Fibroblast of mammary gland (primary cell): ENCODE measurements at places on chromosomes 2 and 18.

GRCh38 chr2:1940679-1941078 is 196.4 kb upstream of the PXDN start:
- DNase-seq, result peak; percentile 1

DNA sequence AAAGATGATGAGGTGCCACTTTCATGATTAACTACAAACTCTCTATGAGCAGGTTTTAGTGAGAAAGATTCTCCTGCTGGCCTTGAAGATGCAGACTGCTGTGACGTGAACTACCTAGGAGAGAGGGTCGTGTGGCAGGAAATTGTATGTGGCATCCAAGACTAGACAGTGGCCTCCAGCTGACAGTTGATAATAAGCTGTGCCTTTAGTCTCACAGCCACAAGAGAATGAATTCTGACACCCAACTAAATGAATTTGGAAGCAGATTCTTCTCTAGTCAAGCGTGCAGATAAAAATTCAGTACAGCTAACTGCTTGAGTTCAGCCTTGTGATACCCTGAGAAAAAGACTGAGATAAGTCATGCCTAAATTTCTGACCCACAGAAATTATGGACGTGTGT is 169.0 kb upstream of the COL3A1 start:
- DNase-seq, result no peak

DNA sequence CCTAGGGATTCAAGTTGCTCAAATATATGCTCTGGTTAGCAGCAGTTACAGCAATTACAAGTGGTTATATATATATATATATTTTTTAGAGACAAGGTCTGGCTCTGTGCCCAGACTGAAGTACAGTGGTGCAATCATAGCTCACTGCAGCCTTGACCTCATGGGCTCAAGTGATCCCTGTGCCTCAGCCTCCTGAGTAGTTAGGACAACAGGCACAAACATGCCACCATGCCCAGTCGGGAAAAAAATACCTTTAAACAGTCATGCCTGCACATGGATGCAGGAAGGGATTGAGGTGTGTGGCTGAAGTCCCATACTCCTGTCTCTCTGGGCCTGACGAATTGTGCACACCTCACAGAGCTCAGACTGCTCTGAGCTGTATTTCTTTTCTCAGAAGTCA is 19.6 kb upstream of the DNAH7 start:
- peak; percentile 59 for DNase-seq

DNA sequence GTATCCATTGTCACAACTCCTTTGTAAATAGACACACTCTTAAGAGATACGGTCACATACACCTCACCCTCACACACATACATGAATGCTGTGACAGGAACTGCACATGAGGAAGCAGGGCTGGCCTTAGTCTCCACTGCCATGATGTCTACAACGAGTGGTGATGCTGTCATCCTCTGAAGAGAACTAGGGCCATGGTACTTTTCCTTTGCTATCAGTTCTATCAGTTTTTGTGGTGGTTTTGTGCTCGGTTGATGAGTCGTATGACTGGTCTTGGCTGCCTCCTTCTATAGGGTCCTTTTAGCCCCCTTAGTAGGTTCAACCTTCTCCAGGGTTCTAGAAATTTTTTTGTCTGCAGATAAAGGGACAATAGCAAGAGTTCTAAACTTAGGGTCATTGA is 66.0 kb downstream of the MYO3B start:
- no peak for DNase-seq

DNA sequence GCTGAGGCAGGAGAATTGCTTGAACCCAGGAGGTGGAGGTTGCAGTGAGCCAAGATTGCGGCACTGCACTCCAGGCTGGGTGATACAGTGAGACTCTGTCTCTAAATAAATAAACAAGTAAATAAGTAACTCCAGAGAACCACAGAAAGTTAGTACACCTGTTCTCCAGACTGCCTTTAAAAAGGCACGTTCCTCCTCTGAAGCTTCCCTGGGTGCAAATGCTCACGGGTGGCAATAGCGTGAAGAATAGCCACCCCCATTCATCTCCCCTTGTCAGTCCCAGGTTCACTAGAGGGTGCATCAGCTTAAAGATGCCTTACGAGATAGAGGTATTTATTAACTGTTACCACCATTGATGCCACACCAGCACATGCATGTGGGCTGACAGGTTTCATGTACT is 64.3 kb upstream of the RTN4 start:
- DNase-seq, result no peak

DNA sequence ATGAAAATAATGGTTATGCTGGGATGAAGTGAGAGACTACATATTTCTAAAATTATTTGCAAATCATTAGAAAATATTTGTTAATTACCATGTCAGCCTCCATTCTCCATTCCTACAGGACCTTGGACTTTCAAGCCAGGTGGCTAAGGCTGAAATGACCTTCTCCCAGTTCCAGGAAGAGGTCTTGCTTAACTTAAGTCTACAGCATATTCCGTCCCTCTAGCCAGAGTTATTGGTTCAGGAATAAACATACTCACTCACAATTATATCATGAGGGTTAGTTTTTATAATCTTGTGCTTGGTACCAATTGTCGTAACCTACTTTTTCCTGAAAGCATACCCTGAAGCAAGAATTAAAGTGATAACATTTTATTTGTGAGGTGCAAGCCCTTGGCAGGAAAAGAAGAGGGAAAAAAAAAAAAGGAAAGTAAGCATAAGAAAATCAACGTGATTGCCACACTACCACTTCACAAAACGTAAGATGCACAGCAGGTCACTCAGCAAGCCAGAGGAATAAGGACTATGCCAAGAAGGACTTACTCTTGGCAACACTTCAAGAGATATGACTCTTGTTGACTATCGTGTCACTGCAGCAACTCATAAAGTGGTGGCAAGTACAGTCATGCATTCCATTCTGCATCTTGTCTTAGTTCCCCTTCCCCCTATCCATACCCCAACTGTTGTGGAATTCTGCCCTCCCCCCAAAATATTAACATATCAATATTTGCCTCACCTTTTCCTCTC is 479.1 kb downstream of the MBD2 start:
- peak; percentile 33 for DNase-seq

DNA sequence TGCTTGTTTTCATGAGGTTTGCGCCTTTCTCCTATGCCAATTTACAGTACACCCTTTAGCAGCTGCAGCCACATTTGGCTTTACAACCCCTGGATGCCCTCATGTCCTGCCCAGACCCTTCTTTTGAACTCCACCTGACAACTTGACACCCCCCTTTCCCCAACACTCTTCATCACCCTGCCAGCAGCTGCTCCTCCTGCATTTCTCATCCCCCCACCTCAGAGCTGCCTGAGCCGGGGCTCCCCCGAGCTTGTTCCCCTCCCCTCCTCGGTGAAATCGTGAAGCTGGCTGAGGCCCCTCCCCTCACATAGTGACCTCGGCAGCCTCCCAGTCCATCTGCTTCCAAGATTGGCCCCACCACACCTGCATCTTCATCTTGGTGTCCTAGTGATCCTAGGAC is 40.5 kb downstream of the LRRFIP1 start:
- no peak for DNase-seq

DNA sequence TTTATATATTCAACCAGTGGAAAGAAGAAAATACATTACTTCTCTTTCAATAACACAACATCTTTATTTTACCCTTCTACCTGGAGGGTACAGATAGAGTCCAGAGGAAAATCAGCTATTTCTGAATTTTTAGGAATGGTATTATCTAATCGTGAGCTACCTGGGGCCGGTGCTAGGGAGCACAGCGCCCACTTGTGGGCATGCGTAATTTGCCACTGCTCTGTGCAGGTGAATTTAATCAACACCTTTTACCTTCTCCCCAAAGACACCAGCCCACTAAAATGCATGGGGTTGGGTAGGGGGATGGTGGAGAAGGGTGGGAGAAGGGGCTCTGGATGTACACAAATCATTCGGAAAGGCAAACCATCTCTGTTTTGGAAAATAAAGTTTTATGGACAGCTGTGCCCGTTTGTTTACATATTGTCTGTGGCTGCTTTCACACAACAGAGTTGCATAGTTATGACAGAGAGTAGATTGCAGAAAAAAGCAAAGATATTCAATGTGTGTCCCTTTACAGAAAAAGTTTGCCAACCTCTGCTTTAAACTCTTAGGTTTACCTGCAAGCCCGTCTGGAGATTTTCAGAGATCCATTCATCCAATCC is 51.5 kb upstream of the DCC start:
- no peak for DNase-seq

DNA sequence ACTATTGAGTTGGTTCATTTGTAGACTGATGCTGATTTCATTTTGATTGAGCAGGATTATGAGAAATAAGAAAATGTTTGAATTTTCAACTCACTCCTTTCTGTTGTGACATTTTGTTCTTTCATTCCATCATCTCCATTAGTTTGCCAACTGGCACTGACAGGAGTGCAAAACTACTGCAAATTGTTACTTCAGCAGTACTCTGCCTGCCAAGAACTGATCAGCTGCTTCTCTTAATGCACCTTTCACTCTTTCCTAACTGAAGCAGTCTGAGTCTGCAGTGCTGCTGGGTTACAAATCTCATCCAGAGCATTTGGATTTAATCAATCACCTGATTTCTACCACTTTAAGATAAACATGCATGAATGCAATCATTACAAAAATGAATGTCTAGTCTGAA is 70.9 kb downstream of the TMEFF2 start:
- DNase-seq, result peak; percentile 52

GRCh38 chr2:207796585-207797350 is 27.1 kb upstream of the FZD5 start:
- DNase-seq, result no peak

- no peak for DNase-seq
Measured at GRCh38 chr2:177964892-177965291, 107.7 kb downstream of the PDE11A start.

DNA sequence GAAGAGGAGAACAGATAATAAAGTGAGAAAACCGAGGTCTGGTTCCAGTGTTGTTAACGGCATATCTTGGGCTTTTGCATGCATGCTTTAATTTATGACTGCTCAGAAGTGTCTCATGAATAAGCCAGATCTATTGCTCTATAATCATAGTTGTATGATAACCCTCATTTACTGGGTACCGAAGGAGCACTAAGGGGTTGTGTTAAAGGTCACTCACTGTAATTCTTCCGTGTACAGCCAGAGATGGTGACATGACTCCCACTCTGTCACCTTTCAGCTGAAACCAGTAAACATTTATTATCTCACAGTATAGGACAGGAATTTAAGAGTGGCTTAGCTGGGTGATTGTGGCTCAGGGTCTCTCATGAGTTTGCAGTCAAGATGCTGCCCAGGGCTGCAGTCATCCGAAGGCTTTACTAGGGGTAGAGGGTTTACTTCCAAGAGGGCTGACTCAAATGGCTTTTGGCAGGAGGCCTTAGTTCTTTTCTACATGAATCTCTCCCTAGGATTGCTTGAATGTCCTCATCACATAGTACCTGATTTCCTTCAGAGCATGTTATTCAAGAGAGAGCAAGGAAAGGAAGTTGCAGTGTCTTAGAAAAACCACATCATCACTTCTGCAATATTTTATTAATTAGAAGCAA is 107.0 kb downstream of the NAB1 start:
- DNase-seq, result peak; percentile 40

- DNase-seq, result no peak
Measured at GRCh38 chr2:43057742-43058725, 168.4 kb downstream of the ZFP36L2 start.

DNA sequence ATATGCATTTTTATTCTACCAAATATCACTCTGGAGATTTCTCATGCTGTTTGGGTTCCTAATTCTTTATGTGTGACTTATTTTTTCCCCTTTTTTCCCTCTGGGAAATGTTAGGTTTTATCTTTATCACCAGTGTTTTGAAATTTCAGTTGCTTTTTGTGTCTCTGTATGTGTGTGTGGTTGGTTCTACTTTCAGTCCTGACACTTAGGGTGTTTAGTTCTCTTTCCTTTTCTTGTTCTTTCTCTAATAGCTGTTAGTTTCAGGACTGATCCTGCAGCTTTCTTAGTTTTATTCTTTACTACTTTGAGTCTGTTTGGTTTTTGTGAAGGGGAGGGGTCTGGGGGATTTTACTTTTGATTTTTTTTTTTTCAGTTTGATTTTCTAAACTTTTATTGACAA is 23.1 kb downstream of the PPM1B start:
- DNase-seq, result no peak

GRCh38 chr18:57813245-57813644 is 10.1 kb upstream of the ATP8B1 start:
- DNase-seq, result peak; percentile 94

DNA sequence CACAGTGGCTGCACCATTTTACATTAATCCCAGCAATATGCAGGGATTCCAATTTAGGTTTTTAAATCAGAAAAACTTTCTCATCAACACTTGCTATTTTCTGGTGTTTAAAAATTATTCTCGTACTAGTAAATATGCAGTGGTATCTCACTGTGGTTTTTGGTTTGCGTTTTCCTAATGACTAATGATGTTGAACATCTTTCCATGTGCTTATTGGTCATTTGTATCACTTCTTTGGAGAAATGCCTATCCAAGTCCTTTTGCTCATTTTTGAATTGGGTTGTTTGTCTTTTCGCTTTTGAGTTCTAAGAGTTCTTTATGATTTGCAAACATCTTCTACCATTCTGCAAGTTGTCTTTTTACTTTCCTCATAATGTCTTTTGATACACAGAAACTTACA is 62.1 kb upstream of the TCF7L1 start:
- peak; percentile 53 for DNase-seq
